AML-193 (cell line): ENCODE measurements at places on chromosomes 7 and 10.
A peak's percentile ranks its signal among the peaks of the same experiment; 100 is the strongest.

- DNase-seq: no peak
Measured at GRCh38 chr10:59970396-59971368, 64.3 kb upstream of the CCDC6 start.

- DNase-seq: no peak
Measured at GRCh38 chr7:28570113-28570969, 158.0 kb downstream of the CREB5 start.

DNA sequence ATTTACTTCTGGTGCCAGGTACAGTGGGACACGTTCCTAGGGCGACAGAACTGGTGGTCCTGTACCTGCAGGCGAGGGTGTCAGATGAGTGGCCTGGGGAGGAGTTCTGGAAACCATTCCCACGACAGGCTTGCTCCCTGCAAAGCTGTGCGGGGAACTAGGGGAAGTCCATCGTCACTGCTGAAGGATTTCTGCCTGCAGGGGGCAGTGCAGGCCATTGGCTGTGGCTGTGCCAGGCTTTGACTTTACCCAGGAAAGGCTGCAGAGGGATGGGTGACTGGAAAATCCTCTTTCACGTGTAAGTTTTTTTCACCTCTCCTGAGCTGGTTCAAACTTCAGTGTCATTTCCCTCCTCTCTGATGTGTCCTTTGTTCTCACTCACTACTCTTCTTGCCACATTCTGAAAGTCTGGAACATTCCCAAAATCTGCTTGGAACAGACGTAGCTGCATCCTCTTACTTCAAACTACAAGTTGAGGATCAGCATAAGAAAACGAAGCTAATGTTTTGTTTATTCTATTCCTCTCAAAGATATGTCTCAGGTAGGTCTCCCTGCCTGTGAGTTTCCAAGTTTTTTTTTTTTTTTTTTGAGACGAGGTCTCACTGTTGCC is 126.5 kb downstream of the SH2D4B start:
- DNase-seq: peak; percentile 36

- no peak for DNase-seq
Measured at GRCh38 chr7:23353172-23353571, 54.0 kb downstream of the MALSU1 start.

DNA sequence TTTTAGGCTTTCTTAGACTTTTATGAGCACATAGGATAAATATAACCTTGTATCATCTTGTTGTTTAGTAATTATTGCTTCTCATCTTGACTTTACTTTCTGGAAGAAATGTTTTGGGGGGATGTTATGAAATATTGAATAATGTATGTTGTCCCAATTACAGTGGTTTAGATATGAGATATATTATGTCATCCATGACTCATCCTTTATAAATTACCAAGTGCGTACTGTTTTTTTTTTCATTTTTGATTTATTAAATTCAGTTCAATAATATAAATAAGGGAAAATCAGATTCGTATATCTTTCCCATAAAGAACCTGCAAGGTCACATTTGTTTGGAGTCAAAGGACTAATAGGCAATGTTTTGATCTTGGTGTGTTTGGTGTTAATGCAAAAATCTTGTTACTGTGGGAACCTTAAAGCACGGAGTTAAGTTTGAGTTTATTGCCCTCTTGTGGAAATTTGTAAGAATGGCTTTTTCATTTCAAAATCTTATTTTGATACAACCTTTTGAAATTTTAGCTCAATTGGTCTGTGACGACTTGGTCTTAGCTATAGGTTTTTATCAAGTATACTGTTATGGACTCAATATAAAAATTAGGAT is 108.6 kb downstream of the SRI start:
- DNase-seq: peak; percentile 72

GRCh38 chr7:33261585-33261984 is 132.2 kb downstream of the BBS9 start:
- DNase-seq: no peak
